Fibroblast of villous mesenchyme (primary cell): ENCODE measurements at places on chromosomes 1 and 21. TPM values are rescaled to one million over a fixed set of nuclear protein-coding genes. Genes with fewer than 3 reads are reported as not detected.

ARTN gene
- total RNA-seq, result 0.86 TPM in 1 of 2 replicates, not detected in the other

DNA sequence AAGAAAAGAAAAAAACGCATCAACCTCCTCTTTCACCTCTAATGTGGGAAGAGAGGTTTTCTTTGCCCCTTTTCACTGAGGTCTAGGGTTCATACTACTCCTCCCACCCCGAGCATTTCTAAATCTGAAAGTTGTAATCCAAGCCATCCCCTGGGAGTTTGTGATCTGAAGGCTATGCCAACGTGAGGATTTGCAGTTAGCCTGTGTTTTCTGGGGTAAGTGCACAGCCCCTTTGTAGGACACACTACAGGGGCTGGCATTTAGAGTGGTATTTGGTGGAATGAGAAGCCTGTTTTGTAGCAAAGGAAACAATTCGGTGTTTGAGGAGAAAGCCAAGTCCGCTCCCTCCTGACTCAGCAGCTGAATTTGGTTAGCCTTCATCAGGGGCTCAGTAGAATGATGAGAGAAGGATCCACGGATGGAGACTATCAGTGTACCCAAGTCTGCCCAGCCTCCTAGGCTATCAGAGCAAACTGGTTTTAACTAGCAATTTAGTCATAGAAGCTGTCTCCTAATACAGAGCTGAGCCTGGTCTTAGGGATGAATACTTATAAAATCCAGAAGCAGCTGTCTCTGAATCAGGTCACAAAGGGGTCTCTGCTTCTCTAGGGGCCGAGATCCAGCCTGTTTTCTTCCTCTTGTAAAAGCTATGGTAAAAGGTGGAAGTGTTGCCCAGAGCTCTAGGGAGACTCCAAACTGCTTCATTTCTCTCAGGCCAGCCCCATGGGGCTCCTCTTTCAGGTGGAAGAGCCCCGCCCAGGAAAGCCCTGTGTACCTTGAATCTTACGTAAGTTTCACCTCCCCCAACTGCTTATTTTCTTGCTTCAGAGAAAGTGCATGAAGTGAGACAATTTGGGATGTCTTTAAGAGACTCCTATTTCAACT, 2.1 kb downstream of the PCP4L1 start:
- DNase-seq, result no peak

DNA sequence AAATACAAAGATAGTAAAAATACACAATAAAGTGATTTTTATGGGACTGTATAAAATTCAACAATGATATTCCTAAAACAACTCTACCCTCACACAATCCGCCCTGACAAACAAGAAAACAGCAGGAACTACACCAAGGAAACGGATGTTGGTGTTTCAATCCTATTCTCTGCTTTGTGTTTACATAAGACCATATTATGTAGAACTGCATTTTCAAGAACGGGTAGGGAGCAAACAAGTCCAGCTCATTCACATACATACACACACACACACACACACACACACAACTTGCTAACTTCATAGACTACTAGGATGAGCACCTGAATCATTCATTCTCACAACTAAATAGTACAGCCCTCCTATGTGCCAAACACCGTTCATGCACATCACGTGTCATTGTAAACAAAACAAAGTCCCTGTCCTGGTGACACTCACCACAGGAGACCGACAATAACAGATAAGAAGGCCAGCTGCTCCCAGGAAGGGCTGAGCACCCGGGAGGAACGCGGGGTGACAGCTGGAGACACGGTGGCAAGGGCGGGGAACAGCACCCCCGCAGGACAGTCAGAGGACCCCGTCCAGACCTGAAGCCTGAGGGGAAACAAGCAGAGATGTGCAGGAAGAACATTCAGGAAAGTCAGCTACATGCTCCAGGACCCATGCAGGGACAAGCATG, 43.0 kb downstream of the NPHP4 start:
- DNase-seq, result no peak

GRCh38 chr1:108871050-108871724, 5.6 kb upstream of the GPSM2 start:
- DNase-seq, result no peak

DNA sequence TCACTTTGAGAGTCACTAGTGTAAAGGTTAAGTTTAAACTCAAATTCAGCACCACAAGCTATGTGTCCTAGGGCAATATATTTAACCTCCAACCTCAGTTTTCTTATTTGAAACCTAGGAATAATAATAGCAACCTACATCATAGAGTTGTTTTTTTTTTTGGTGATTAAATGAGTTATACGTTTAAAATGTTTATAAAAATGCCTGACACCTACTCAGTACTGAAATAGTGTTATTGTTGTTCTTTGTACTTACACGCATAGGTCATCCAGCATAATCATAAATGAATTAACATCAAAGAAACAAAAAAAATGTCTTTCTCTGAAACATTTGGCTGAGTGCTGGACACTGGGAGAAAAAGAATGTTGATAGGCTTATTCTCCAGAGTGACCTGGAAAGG, 266.8 kb upstream of the PRMT6 start:
- no peak for DNase-seq

DNA sequence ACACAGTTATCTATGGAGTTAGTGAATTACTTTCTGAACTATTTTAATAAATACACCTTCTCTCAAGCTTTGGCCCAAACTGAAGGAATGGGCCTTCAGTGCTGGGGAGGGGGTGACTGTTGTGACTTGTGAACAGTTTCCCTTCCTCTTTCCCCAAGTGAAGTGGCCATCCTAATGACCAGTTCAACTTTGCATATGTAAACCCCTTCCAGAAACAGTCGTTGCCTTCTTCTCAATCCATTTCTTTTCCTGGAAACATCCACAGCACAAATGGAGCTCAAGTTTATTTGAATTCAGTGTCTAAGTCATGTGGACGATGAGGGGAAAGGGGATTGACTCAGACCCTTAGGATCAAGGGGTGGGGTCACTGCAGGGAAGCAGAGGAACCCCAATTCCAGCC, 1.3 kb upstream of the INPP5B start:
- no peak for DNase-seq

DNA sequence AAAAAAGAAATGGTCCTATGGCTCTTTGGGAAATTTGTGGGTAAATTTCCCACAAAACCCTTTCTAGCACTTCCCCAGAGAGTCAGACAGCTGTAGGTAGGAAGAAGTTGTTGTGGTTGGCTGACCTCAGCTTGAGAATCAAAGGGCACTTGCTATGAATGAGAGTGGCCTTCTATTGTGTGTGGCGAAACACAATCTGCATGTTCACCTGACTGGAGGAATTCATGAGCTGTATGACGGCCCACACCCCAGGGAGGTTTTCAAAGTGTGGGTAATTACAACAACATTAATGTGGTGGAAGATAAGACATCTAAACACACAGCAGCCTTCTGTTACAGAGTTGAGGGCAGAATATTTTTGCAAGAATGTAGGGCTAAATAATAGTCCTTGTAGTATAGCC, 38.8 kb downstream of the NGF start:
- no peak for DNase-seq

DNA sequence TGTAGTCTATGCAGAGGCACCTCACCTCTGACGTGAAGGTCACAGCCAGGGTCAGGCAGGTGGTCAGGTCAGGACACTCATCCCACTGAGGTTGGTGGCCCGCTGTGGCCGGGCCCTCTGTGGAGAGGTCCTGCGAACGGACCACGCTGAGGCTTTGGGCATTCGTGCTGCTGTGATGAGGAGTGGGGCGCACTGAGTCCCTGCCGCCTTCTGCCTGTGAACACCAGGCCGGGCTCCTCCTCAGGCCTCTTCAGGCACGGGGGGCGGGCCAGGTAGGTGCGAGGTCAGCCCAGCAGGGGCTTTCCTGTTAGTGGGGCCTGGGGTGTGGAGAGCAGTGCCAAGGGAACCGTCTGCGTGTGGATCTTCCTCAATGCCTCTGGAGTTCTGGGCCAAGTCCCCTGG, 39.0 kb downstream of the COQ8A start:
- no peak for DNase-seq

- DNase-seq, result no peak
These were observed 28.4 kb upstream of the TMEM125 start for GRCh38 chr1:43241413-43241836.

DNA sequence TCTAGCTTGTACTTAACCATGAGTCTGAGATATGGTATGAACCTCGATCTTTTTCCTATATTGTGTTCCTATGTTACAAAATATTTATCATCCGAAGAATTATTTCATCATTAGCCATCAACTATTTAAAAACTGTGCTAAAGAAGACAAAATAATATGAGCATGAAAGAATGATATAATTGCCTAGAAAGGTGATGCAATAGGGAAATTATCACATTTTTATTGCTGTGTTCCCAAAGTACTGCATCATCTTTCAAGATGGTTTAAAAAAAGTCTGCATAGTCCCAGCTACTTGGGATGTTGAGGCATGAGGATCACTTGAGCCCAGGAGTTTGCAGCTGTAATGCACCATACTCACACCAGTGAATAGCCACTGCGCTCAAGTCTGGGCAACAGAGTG, 126.7 kb downstream of the APP start:
- peak; percentile 36 for DNase-seq

- DNase-seq, result no peak
These were observed 96.5 kb downstream of the FMN2 start for GRCh38 chr1:240188139-240188538.

DNA sequence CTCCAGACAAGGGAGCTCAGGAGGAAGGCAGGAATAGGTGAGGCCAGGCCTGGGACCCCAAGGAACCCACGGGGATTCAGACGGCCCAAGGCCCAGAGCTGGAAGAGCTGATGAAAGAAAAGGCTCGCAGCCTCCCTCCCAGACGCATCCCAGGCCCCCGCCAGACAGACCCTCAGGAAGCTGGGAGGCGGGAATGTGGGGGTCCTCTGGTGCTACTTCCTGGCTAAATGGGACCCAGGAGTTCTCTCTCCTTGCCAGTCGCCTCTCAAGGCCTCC, 430 bp downstream of the FBXO2 start:
- no peak for DNase-seq

DNA sequence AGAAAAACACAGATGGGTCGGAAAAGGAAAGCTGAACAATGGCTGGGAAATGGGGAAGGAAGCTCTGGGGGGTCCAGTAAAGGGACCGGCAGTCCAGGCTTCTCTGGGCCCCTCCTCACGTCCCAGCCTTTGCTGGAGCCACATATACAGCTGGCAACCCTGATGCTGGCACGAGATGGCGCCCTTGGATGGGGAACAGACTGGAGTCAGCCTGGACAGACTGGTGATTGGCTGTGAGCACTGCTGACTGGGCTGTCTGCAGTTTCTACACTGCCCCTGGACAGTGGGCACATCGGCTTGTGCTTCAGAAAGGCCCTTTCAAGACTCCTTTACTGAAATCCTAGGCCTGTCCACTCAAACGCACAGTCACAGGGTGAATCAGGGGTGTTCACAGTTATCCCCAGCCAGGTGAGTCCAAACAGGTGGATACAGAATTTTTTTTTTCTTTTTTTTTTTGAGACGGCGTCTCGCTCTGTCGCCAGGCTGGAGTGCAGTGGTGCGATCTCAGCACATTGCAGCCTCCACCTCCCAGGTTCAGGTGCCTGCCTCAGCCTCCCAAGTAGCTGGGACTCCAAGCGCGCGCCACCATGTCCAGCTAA, 31.1 kb upstream of the ZBTB40 start:
- peak; percentile 79 for DNase-seq

- peak; percentile 19 for DNase-seq
These were observed 48.2 kb downstream of the RASSF5 start for GRCh38 chr1:206555473-206555935.

GRCh38 chr1:151859891-151860293, 6.4 kb upstream of the THEM5 start:
- DNase-seq, result no peak

- peak; percentile 21 for DNase-seq
These were observed 1.3 kb upstream of the RCOR3 start for GRCh38 chr1:211257826-211258225.
